Activated CD8-positive, alpha-beta memory T cell treated with anti-CD3 and anti-CD28 coated beads, Interleukin-2, amount 50 U/mL, for 4 hours (primary cell): ENCODE measurements at places on chromosomes 7 and 10.

DNA sequence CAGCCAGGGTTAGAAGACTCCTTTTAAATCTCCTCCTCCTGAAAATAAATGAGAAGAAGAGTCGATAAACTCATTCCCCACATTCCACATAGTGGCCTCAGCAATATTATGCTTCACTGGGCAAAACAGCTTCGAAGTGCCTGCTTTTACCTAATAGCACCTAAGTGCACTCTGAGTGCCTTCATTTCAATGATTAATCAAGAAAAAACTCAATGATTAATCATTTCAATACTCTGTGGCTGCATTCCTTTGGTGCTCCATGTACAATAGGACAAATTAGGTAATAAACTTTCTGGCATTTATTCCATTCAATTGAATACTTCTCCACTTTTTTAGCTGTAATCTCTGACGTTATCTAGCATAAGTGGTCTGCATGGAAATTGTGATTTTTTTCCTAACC lies 174.6 kb downstream of the CCDC71L start:
- DNase-seq, result no peak

DNA sequence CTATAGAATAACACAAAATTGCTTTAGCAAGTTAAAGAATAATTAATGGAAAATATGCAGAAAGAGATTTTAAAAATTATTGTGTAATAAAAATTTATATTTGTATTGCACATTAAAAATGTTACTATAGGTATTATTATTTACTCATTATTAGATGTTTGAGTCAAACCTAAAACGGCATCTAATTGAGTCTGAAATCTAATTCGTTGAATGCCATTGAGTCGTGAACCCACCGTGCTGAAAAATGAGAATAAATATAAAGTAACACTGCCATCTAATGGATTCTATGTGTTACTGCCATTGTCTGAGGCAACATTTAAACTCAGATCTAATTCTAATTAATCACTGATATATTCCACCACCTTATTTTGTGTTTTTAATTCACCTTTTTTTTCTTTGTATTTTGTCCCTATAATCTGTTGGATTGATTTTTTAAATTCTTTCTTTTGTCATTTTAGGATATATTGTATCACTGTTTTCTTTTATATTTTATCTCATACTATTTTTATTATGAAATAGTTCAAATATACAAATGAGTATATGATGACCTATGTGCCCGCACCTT lies 62.2 kb downstream of the SAMD9 start:
- DNase-seq, result no peak

GRCh38 chr7:66054063-66054462 lies 21.6 kb upstream of the ASL start:
- no peak for DNase-seq

GRCh38 chr10:114881417-114881816 lies 56.6 kb upstream of the TRUB1 start:
- no peak for DNase-seq

DNA sequence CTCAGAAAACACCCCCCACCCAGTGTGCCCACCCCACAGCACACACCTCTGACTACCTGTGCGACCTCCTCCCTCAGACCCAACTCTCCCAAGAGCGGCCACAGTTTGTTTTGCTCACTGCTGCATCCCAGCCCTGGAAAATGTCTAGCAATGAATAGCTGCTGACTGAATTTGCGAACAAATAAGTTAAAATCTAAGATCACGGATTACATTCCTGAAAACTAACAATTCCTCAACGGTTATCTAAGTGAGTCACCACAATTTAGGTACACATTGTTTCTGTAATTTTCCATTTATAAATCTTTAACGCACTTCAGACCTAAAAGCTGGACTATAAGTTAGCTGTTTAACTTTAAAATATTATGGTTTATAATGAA lies 235.2 kb downstream of the ZMYND11 start:
- no peak for DNase-seq
